ENCODE measurements at places on chromosomes 1 and 21.

DNA sequence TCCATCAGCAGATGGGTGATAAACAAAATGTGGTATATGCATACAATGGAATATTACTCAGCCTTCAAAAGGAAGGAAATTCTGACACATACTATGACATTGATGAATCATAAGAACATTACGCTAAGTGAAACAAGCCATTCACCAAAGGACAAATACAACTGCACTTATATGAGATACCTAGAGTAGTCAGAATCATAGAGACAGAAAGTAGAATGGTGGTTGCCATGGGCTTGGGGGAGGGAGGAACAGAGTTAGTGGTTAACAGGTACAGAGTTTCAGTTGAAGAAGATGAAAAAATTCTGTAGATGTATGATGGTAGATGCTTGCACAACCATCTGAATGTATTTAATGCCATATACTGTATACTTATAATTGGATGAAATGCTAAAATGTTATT, 39.1 kb upstream of the KCNK2 start:
- no peak for DNase-seq

DNA sequence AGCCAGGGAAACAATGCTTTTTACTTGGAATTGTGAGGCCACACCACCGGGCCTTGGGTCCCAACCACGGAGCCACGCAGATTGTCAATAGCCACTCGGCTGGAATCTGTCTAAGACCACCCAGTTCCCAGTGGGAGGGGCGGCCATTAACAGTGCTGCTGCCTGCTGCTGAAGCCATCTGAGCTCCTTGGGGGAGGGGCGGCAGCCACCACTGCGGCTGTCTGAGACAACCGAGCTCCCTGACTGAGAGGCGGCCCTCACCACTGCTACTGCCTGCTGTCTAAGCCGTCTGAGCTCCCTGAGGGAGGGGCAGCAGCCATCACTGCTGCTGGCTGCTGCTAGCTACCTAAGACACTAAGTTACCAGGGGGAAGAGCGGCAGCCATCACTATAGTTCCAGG, 64.3 kb downstream of the DMRTA2 start:
- no peak for DNase-seq

DNA sequence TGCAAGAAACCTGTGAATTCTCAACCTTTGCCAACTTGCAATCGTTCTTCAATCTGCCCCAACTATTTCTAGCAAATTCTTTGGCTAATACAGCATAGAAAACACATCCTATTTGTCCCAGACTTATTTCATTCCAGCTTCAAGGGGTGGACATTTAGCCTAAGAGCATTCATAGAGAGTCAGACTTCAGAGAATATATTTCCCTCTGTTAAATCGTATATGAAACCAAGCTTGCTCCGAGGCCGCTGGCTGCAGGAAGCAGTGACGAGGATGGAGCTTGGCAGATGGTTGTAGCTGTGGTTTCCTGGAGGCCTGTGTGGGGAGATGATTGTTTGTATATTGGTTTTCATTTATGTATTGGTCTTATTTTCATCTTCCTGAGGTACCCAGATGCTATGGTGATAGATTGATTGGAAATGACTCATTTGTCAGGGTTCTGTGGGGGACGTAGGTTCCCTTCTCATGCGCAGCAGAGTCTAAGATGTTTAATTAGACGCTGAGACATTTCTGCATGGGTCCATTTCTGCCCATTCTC, 26.1 kb downstream of the MAN1C1 start:
- DNase-seq = no peak

GRCh38 chr1:117046781-117047180, 13.3 kb upstream of the TTF2 start:
- DNase-seq = no peak

DNA sequence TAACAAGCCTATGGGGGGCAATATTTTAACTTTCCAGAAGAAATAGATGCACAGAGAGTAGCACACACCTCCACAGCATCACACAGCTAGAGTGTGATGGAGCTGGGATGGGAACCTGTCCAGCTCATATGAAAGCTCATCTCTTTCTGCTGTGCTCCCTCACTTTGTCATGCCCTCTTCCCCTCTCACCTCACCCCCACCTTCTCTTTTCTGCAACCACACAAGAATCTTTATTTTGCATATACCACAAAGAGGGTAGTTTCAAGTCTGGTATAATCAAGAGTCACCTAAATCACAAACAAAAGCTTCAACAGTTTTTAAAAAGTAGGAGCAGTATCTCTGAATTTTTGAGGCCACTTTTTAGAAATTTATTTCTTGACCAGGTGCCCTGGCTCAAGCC, 22.6 kb downstream of the FOXD2 start:
- DNase-seq = no peak

DNA sequence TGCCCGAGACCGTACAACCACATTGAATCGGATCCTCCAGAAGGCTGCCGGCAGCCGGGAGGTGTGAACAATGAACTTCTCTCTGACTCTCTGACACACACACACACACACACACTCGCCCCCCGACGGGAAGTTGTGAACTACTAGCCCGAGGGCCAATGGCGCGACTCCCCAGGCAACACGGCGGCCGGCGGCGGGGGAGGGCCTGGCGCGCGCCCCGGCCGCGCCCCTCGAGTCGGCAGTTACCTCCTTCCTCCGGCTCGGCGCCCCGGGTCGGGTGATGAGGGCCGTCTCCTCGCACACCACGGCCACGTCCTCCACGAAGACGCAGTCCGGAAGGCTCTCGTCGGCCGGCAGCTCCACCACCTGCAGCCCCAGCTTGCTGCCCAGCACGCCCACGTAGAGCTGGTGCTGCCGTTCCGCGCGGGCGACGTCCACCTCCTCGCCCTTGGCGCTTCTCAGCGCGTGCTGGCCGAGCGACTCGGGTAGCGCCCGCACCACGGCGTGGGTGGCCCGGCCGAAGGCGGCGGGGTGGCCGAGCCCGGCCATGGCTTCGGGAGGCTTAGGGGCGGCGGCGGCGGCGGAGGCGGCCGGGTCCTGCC, 361 bp downstream of the DDAH1 start:
- DNase-seq = peak; percentile 37

DNA sequence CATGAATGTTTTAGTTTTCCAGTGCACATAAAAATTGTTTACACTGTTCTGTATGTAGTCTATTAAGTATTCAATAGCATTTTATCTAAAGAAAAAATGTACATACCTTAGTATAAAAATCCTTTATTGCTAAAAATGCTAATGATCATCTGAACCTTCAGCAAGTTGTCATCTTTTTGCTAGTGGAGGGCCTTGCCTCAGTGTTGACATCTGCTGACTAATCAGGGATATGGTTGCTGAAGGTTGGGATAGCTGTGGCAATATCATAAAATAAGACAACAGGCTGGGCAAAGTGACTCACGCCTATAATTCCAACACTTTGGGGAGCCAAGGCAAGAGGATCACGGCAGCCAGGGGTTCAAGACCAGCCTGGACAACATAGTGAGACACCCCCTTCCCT, 9.0 kb downstream of the DYNLT5 start:
- no peak for DNase-seq

- no peak for DNase-seq
Measured at GRCh38 chr1:248906753-248907661, 972 bp downstream of the PGBD2 start.

DNA sequence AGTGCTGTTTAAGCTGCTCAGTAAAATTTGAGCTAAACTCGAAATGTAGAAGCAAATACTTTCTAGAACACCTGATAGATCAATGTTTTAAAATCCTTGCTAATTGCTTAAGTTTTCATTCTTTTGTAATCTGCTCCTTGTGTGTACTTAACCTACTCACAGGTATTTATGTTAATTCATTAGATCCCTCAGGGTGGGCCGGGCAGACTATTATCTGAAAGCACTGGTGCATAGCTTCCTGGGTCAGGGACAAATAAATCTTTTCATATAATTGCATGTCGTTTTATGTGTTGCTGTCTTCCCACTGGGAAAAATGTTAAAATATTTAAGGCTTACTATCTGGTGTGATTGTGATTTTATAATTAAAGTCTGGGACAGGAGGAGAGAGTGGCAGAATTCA, 440.5 kb downstream of the SMYD3 start:
- DNase-seq = no peak

GRCh38 chr1:3668585-3669300, 16.4 kb downstream of the TP73 start:
- peak; percentile 46 for DNase-seq

DNA sequence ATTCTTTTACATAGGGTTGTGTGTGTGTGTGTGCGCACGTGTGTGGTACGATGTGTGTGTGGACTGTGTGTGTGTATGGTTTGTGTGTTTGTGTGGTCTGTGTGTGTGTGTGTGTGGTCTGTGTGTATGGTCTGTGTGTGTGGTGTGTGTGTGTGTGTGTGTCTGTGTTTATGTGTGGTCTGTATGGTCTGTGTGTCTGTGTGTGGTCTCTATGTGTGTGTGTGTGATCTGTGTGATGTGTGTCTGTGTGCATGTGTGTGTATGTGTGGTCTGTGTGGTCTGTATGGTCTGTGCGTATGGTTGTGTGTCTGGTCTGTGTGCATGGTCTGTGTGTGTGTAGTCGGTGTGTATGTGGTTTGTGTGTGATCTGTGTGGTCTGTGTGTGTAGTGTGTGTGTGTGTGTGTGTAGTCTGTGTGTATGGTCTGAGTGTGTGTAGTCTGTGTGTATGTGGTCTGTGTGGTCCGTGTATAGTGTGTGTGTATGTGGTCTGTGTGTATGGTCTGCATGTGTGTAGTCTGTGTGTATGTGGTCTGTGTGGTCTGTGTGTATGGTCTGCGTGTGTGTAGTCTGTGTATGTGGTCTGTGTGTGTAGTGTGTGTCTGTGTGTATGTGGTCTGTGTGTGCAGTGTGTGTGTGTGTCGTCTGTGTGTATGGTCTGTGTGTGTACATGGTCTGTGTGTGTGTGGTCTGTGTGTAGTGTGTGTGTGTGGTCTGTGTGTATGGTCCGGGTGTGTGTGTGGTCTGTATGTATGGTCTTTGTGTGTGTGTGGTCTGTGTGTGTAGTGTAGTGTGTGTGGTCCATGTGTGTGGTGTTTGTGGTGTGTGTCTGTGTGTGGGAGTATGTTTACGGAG, 46.8 kb downstream of the RHOU start:
- no peak for DNase-seq

DNA sequence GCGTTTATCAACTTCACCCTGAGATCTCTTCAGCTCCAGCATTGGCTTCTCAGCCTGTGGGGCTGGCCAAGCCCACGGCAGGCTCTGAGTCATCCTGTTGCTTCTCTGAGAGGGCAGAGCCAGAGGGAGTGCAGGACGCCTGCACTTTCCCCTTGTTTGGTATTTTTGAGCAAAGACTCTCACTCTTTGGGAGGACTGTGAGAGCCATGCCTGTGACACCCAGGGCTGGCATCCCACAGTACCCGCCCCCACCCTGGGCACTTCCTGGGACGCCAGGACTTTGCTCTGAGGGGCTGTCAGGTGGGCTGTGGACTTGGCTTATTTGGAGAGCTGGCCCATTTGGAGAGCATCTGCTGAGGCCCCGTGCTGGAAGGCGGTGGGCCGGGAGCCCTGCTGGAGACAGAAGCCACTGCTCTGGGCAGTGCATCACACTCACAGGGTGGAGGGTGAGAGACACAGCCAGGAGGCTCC, 37.4 kb downstream of the VANGL1 start:
- DNase-seq = no peak

GRCh38 chr1:36135796-36136195, 10.8 kb upstream of the COL8A2 start:
- DNase-seq = no peak

DNA sequence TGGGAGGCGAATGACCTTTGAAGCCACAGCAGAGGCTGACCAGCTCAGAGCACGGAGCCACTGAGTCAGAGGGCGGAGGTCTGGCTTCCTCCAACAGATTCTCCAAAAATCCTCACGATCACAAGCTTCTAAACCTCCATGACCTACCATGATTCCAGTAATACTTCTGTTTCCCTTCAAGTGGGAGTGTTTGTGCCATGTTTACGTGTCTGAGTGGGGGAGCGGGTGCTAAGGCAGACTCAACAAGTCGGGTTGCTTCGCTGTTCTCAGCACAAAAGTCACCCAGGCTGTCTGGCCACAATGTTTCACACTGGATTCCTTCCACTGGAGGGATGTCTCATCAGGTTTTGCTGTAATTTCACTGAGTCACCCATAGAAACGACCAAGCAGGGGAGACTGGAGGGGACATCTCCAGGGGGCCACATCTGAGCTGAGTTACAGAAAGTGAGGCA, 86.2 kb downstream of the SLC66A1 start:
- no peak for DNase-seq

DNA sequence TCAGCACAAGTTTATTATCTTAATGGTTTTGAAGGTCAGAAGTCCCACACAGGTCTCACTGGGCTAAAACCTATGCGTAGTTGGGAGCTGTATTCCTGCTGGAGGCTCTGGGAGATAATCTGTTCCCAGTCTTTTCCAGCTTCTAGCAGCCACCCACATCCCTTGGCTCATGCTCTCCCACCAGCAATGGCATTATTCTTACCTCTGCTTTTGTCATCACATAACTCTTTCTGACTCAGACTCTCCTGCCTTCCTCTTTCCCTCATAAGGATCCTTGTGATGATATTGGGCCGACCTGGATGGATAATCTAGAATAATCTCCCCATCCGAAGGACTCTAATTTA, 122.2 kb upstream of the PRDX6 start:
- DNase-seq = no peak

DNA sequence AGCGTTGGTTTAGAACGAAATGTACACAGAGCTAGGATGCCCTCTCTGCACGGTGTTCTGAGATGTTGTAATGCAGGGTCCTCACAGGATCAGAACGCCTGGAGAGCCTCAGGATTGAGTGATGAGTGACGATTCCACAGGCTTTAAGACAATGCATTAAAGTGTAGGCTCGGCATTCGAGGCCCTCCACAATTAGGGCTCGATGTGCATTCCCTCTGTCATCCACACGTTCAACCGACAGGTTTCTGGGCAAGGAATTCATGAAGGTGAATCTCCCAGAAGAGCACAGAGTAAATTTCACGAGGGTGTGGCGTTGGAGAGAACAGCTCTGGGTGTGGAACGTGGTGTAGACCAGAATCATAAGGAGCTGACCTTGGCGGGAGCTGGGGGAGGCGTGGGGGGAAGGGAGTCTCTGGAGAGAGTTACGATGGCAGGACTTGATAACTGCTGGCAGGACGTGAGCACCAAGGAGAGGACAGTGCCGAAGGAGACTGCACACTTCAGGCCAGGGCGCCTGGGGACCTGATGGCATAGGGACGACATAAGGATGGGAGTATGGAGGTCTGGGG, 51.0 kb upstream of the EFHD2 start:
- DNase-seq = no peak

Measured in head of caudate nucleus (tissue), 42 donors.